Hindlimb muscle (tissue), 1 donor: ENCODE measurements at places on chromosomes 4 and X. TPM values are rescaled to one million over a fixed set of nuclear protein-coding genes. Genes with fewer than 3 reads are reported as not detected.

- DNase-seq = no peak
These were observed 142.9 kb downstream of the ANAPC10 start for GRCh38 chr4:144955104-144955503.

DNA sequence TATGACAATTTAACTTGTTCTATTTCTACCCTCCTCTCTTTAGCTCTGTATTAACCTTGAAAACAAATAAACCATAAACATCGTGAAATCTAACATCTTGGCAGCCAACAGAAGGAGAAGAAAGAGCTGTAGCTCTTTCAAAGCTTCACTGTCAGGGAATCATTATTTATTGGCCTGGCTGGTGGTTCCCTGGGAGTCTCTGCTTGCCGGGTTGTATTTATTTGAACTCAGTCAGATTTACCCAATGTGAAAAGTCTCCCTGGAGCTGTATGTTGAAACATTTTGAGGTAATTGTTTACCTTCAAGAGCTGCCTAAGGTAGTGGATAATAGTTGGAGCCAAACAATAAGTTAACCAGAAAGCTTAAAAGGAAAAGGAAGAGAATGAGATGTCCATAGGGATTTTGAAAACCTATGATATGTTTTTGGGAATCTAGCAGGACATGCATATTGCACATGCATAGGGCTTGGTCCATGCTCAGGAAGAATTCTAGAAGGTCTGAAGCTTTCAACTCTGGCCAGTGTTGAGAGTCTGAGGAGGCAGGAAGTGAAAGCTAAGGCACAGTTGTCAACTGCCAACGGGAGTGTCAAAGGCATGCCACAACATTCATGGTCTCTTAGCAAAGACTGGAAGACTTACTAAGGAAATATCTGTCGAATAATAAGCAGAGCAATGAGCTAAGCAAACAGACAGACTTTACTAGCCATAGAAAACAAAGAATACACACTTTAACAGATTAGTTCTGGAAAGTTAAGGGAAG, 621.6 kb downstream of the PCDH7 start:
- no peak for DNase-seq

DNA sequence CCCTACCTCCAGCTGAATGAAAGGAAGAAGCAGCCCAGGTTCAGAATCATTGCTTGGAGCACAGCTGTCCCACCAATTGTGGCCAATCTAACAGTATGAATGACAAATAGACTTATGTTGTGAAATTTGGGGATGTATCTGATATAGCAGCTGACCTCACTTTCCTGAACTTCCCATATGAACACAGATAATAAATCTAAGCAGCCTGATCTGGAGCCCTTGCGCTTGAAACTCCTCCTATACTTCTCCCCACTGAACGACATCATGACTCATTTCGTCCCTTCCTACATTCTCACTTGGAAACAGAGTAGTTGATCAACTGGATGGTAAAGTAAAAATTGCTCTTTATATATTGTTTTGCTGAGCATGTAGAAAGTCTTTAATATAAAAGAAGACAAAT, 24.2 kb upstream of the AMELX start:
- DNase-seq = no peak

NAA11 gene
- polyA plus RNA-seq = 0.86 TPM

ANXA3 gene
- 5.6 TPM for polyA plus RNA-seq

ARMCX4 gene
- polyA plus RNA-seq = 49.6 TPM

CCDC110 gene
- 1.6 TPM for polyA plus RNA-seq
